ENCODE measurements at places on chromosomes 16 and 17. TPM values are rescaled to one million over a fixed set of nuclear protein-coding genes. Genes with fewer than 3 reads are reported as not detected.

GRCh38 chr16:2610781-2611498 lies 71.4 kb upstream of the KCTD5 start:
- no peak for DNase-seq

GRCh38 chr17:58396173-58396572 lies 21.2 kb downstream of the RNF43 start:
- no peak for DNase-seq

GRCh38 chr17:46020023-46020761 lies 21.1 kb downstream of the STH start:
- DNase-seq: no peak

DNA sequence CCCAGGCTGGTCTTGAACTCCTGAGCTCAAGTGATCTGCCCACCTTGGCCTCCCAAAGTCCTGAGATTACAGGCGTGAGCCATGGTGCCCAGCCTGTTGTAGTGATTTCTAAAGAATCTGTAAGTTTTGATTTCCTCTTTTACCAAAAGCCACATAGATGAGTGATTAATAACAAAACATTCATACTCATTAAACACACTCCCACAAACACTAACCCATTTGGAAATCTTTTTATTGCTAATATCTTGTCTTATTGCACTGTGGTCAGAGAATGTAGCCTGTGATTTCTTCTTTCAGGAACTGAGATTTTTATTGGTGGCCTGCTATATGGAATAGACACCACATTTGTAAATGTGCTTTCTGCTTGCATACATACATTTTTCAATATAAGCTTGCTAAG lies 31.6 kb downstream of the MYH10 start:
- no peak for DNase-seq

DNA sequence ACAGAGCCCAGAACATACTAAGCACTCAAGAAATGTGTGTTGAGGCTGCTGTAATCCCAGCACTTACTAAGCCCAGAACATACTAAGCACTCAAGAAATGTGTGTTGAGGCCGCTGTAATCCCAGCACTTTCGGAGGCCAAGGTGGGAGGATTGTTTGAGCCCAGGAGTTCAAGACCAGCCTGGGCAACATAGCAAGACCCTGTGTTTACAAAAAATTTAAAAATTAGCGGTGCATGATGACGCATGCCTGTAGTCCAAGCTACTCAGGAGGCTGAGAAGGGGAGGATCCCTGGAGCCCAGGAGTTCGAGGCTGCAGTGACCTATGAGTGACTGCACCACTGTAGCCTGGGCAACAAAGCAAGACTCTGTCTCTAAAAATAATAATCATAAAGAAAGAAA lies 6.7 kb upstream of the ZDHHC1 start:
- no peak for DNase-seq

- no peak for DNase-seq
These were observed 310.6 kb upstream of the IRX3 start for GRCh38 chr16:54597222-54597621.

DNA sequence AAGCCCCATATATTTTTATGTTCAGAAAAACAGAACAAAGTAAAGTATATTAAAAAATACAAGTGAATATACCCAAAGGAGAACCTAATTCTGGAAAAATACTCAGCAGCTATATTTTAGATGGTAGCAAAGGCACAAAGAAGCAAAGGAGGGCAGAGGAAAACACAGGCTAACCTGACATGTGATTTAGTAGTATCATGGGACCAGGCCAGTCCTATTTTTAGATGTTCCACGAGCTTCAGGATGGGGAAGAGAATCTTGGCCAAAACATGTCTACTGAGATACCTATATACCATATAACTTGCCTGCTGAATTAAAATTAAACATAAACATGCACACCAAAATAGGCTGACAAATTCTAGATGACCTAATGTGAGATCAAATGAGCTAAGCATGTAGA lies 32.9 kb downstream of the SMYD4 start:
- DNase-seq: no peak

- DNase-seq: no peak
These were observed 18.8 kb upstream of the CLEC19A start for GRCh38 chr16:19266774-19267173.

GRCh38 chr17:31806921-31807320 lies 52.1 kb downstream of the COPRS start:
- DNase-seq: no peak

- no peak for DNase-seq
These were observed 2.8 kb upstream of the NPTX1 start for GRCh38 chr17:80479246-80479566.

GRCh38 chr17:66357037-66357436 lies 54.6 kb downstream of the PRKCA start:
- DNase-seq: no peak

GRCh38 chr16:67481561-67482232 lies 740 bp upstream of the ATP6V0D1 start:
- peak; percentile 73 for DNase-seq

- DNase-seq: no peak
These were observed 514.9 kb upstream of the GOT2 start for GRCh38 chr16:59249011-59249410.

DNA sequence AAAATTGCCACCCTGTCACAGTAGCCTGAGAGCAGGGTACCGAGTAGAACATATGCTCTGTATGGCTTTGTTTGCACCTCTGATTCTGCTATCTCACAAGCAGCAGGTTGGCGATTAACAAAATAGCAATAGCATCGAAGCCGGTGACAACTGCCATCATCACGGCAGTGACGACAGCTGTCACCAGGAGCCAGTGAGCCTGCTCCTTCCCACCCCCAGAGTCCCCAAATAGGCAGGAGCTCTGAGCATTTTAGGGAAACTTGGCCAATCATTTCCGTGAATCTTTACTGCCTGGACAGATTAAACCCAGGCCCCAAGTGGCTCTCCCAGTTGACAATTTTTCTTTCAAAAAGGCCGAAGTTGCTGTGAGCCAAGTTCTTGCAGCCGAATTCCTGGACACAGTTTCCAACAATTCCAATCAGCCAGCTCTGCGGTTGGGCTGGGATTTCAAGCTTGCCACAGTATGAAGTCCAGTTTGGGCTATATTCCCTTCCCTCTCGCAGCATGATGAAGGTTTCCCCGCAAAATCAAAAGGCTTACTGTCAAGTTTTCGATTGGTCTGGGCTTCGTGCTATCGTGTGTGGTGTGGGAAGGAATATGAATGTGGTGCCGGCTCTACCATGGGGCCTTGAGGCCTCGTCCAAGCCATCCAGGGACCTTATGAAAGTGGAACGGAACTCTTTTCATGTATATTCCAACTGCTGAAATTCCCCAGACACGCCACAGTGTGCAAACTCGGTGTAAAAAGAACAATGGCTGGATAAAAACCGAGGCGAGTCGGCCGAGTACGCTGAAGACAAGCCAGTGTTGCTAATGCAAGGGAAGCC lies 186.6 kb downstream of the C16orf78 start:
- no peak for DNase-seq

DNA sequence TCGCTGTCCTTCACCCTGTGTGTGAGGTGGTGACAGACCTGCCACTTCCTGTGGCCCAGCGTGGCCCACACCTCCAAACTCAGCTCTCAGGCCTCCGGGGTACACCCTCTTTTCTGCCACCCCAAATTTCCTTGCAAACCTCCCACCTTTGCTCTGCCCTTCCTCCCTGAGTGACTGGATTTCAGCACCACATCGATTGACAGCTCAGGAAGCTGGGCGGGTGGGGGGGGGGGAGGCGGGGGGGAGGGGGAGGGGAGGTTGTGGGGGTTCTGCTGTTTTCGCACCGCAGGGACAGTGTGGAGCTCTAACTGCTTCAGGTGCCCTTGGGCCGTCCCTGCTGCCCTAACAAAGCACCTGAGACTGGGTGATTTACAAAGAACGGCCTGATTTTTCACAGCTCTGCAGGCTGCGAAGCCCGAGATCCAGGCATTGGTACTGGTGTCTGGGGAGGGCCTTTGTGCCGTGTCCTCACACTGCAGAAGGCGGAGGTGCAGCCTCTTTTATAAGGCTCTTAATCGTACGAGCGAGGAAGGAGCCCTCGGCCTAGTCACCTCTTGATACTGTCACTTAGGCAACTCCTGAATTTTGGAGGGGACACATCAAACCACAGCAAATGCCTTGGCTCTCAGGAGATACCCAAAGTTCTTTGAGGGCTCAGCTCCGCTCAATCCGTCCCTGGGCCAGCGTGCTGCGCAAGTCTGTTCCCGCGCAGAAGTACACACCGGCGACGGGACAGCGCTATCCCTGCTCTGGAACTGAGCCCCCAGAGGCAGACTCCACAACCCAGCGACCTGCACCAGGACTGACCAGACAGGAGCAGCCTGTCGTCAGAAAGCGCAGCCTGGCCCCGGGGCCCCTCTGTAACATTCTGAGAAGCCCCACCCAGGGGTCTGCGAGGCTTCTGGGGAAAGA lies 3.6 kb downstream of the NDUFAF8 start:
- DNase-seq: no peak

DNA sequence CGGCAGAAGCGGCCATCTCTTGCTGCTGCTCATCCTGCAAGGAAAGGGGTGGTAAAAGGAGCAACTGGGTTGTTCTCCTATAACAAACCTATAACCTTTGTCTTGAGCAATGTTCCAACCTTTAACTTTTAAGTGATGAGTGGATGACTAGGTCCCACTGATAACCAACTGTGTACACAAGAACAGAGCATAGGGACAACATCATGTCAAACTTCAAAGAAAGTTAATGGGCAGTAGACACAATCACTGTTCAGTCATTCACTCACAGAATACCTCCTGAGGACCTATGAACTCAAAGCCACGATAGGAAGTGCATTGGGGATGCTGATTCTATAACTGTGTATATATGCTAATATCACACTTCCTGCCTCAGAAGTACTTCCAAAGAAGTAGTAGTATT lies 21.6 kb downstream of the CFAP97D1 start:
- no peak for DNase-seq

DNA sequence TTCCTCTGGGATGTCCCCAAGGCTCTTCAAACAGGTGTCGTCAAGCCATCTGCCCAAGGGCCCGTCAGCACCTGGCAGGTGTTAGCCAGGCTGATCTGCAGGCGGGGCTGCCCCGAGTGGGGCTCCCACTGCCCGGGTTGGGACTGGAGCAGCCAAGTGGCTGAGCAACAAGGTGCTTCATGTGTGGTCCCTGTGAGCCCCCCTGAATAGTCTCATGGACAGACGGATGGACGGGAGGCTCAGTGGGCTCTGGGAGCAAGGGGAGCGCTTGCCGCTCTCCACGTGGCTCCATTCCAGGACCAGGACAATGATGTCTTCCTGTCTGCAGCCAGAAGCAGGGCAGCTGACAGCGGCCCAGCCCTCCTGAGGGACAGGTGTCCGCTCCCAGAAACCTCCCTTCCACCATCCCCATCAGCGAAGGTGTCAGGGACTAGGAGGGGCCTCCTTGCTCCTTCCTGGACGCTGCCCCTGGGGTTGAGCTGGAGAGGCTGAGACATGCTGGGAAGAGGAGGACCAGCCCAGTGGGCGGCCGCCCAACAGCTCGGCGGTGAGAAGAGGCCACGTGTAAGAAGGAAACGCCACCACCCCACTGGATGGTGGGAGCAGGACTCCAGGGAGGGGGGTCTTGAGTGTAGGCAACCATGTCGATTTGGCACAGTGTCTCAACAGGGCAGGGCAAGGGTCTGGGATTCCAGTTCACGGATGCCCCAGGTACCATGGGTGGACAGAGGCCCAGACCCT lies 9.6 kb downstream of the SNAI3 start:
- DNase-seq: no peak

The CRYM gene
- 11.5 TPM for total RNA-seq

The VASN gene
- 13.4 TPM for total RNA-seq

The C17orf113 gene
- 1.9 TPM for total RNA-seq

The TPPP3 gene
- total RNA-seq: 12.5 TPM

The KRT31 gene
- not detected for total RNA-seq

The CORO1A gene
- 24.2 TPM for total RNA-seq

The HOXB4 gene
- 28.7 TPM for total RNA-seq

The NPB gene
- 0.29 TPM for total RNA-seq

The RNF222 gene
- total RNA-seq: not detected

The PAM16 gene
- 58.6 TPM for total RNA-seq

The VAT1L gene
- total RNA-seq: 0.65 TPM
